ENCODE measurements at places on chromosomes 16 and 17.

DNA sequence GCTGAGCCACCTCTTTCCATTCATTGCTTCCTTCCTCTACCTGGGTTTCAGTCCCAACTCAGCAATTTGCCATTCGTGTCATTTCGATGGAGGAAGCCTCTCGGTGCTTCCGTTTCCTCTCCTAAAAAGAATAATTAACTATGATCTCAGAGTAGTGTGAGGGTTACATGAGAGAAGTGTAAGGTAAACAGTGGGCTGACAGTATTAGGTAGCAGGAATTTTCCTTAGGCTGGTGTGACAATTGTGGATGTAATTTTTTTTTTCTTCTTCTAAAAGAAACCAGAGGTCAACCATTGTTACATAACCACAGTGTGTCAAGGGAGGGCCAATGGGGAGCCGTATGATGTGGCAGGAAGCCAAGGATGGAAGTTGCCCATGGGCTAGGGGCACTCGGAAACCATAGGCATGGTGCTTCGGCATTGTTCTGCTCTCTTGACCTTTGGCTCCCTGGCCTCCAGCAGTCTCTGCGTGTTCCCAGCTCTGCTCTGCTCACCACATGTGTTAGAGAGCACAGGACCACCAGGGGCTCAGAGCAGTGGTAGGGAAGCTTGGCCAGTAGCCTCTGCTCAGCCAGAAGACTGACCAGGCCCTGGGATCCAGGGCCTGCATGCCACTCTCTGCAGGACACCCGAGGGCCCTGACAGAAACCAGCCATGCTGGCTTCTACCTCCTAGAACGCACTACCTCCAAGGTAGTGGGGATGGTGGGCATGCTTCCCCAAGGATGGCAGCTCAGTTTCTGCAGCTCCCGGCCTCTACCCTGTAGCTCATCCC lies 2.0 kb upstream of the TOP2A start:
- peaks cover 2% of the 10 kb centered on the region for H3K4me1 ChIP-seq
- no peak overlapping the region for H3K4me3 ChIP-seq
- H3K27ac ChIP-seq: no peak overlapping the region
- no peak for DNase-seq

GRCh38 chr17:38958326-38958725 lies 8.9 kb downstream of the FBXO47 start:
- DNase-seq: no peak
- no peak overlapping the region for H3K27ac ChIP-seq
- no peak overlapping the region for H3K4me3 ChIP-seq
- H3K4me1 ChIP-seq: no peaks in the 10 kb centered on the region
- H3K36me3 ChIP-seq: no peaks in the 10 kb centered on the region

DNA sequence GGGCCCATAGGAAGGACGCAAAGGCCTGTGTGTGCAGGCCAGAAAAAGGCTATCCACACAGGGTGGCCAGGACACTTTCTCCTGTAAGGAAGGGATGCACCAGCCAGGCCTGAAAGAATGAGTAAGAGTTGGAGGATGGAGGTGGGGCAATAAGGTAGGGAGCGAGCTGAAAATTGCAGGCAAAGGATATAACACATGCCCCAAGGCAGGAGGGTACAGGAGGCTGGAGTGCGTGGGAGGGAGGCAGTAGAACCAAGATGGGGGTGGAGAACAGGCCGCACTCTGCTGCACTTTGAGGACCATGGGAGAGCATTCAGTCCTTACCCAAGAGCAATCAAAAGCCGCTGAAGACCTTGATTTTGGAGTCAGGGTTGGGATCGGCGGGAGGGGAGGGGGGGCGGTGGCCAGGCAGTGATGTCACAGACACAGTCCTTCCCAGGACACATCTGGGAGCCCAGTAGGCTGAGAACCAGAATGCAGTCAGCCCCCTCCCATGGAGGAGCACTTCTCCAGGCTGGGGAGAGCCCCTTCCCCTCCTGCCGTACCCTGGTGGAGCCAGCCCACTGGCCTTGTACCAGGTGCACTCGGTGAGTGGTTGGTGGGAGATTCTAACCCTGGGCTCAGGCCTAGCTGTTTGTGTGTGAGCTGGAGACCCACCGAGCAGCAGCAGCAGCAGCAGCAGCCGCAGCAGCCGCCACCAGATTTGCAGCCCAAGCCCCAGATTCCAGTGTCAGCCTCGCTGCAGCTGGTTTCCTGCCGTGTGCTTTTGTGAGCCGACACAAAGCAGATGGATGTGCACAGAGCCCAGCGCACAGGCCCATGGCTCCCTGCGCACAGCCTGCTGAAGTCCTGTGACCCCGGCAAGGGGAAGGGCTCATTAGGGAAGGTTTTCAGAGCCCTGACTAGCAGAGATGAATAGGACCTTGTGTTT lies 17.5 kb downstream of the ANKRD40 start:
- peak; percentile 19 for DNase-seq
- H3K36me3 ChIP-seq: peaks cover 6% of the 10 kb centered on the region
- no peaks in the 10 kb centered on the region for H3K27me3 ChIP-seq
- peak overlapping the region; percentile 68 for H3K27ac ChIP-seq

- H3K27ac ChIP-seq: no peak overlapping the region
- H3K36me3 ChIP-seq: no peaks in the 10 kb centered on the region
- no peaks in the 10 kb centered on the region for H3K4me1 ChIP-seq
- H3K4me3 ChIP-seq: no peak overlapping the region
Observed at GRCh38 chr16:31491778-31492418, 9.0 kb downstream of the SLC5A2 start.

- H3K27ac ChIP-seq: no peak overlapping the region
- DNase-seq: no peak
- H3K27me3 ChIP-seq: no peaks in the 10 kb centered on the region
- no peaks in the 10 kb centered on the region for H3K36me3 ChIP-seq
Observed at GRCh38 chr16:50666658-50667496, 14.2 kb downstream of the SNX20 start.

- H3K4me3 ChIP-seq: no peak overlapping the region
- H3K4me1 ChIP-seq: peaks cover 14% of the 10 kb centered on the region
- no peaks in the 10 kb centered on the region for H3K36me3 ChIP-seq
- no peak overlapping the region for H3K27ac ChIP-seq
- no peak for DNase-seq
Observed at GRCh38 chr16:86496262-86496928, 13.9 kb upstream of the FOXF1 start.

DNA sequence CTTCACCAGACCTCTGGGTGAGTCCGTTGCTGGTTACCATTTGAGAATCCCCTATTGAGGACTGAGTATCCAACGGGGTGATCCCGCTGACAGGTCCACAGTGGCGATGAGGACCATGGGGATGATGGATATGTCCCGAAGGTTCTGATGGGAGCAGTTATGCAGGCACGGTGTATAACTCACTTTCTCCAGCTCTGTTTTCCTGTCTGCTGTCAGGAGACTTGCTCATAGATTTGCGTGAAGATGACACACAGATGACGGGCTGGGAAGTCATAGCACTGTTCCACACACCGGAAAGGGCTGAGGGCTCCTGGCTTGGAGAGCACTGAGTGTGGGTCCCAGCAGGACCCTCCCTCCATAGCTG lies 22.2 kb upstream of the ADCY7 start:
- H3K27me3 ChIP-seq: no peaks in the 10 kb centered on the region
- H3K4me1 ChIP-seq: peaks cover 2% of the 10 kb centered on the region
- no peaks in the 10 kb centered on the region for H3K36me3 ChIP-seq
- no peak for DNase-seq
- H3K4me3 ChIP-seq: no peak overlapping the region

- H3K4me1 ChIP-seq: peaks cover 3% of the 10 kb centered on the region
- no peak for DNase-seq
- H3K27me3 ChIP-seq: no peaks in the 10 kb centered on the region
- peak overlapping the region; percentile 78 for H3K4me3 ChIP-seq
- H3K27ac ChIP-seq: peak overlapping the region; percentile 91
Observed at GRCh38 chr17:4939546-4939795, 375 bp downstream of the SLC25A11 start.

DNA sequence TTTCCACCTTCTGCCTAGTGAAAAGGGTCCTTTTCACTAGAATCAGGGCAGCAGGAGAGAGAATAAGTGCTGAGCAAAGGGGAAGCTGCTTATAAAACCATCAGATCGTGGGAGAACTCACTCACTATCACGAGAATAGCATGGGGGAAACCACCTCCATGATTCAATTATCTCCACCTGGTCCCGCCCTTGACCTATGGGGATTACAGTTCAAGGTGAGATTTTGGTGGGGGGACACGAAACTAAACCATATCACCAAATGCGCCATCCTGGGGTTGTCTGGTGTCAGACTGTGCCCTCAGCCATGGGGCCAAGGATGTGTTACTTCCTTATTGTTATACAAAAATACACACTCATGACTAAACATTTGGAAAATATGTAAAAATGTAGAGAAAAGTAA lies 10.4 kb upstream of the KATNB1 start:
- no peaks in the 10 kb centered on the region for H3K4me1 ChIP-seq
- H3K4me3 ChIP-seq: no peak overlapping the region
- H3K36me3 ChIP-seq: no peaks in the 10 kb centered on the region
- DNase-seq: no peak
- no peak overlapping the region for H3K27ac ChIP-seq
- H3K27me3 ChIP-seq: no peaks in the 10 kb centered on the region

DNA sequence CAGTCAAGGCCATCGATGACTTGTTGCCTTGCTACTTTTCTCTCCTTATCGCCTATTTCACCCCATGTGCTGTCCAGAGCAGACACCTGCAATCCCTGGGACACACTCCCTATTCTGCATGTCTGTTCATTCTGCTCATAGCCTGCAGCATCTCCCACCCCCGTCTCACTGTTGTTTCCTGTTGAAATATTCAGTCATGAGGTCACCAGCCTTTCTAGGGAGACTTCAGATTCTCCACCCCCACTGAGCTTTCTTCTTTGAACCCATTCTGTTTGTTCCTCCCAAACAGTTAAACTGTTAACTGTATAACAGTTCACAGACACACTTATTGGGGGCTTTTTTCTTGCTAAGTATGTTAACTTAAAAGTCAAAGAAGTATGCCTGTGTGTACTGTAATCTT lies 94.4 kb downstream of the AATF start:
- peak; percentile 44 for DNase-seq
- peaks cover 1% of the 10 kb centered on the region for H3K4me1 ChIP-seq
- no peaks in the 10 kb centered on the region for H3K36me3 ChIP-seq
- H3K27me3 ChIP-seq: no peaks in the 10 kb centered on the region
- no peak overlapping the region for H3K4me3 ChIP-seq

GRCh38 chr17:9917801-9918200 lies 12.7 kb upstream of the RCVRN start:
- H3K27ac ChIP-seq: no peak overlapping the region
- no peak overlapping the region for H3K4me3 ChIP-seq
- H3K36me3 ChIP-seq: no peaks in the 10 kb centered on the region

GRCh38 chr16:66013486-66013885 lies 353.0 kb upstream of the CDH5 start:
- H3K27ac ChIP-seq: no peak overlapping the region
- no peak overlapping the region for H3K4me3 ChIP-seq
- no peaks in the 10 kb centered on the region for H3K36me3 ChIP-seq
- no peaks in the 10 kb centered on the region for H3K27me3 ChIP-seq
- DNase-seq: no peak

GRCh38 chr17:16980813-16981731 lies 9.2 kb upstream of the TNFRSF13B start:
- DNase-seq: peak; percentile 14
- no peaks in the 10 kb centered on the region for H3K36me3 ChIP-seq
- H3K4me1 ChIP-seq: no peaks in the 10 kb centered on the region
- H3K27ac ChIP-seq: no peak overlapping the region
- H3K27me3 ChIP-seq: no peaks in the 10 kb centered on the region

DNA sequence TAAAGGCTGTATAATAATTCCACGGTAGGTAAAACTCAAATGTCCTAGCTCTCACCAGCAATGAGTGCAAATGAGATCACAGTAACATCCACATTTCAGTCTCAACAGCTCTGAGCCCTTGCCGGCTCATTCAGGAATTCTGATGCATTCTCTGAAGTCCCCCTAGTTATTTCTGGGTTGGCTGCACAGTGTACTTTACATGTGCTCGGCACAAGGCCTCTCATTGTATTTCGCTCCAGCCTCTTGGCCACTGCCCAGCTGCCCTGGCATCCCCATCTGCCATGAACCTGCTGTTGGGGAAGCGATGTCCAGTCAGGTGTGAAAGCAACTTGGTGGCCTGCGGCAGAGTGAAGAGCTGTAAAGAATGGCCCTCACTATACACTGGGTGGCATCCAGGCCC lies 14.3 kb downstream of the PRCD start:
- H3K27ac ChIP-seq: no peak overlapping the region
- H3K4me1 ChIP-seq: no peaks in the 10 kb centered on the region
- DNase-seq: no peak
- no peak overlapping the region for H3K4me3 ChIP-seq
- H3K36me3 ChIP-seq: no peaks in the 10 kb centered on the region
- no peaks in the 10 kb centered on the region for H3K27me3 ChIP-seq

DNA sequence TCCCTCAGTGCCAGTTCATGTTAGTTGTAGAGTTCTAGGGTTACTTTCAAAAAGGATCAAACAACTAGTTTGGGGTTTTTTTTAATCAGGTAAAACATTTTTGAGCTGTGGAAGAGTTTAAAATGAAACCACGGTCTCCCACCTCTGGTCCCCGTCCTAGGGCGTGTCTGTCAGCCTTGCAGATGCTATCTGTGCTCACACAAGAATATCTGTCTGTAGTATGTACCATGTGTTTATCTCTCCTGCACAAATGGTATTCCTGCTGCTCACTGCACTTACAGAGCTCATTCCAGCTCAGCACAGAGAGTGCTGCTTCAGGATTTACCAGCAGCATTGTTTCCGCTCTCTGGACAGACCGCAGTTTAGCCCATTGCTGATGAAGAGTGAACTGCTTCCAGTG lies 38.9 kb downstream of the UBN1 start:
- no peaks in the 10 kb centered on the region for H3K27me3 ChIP-seq
- peaks cover 17% of the 10 kb centered on the region for H3K36me3 ChIP-seq
- no peak overlapping the region for H3K27ac ChIP-seq

DNA sequence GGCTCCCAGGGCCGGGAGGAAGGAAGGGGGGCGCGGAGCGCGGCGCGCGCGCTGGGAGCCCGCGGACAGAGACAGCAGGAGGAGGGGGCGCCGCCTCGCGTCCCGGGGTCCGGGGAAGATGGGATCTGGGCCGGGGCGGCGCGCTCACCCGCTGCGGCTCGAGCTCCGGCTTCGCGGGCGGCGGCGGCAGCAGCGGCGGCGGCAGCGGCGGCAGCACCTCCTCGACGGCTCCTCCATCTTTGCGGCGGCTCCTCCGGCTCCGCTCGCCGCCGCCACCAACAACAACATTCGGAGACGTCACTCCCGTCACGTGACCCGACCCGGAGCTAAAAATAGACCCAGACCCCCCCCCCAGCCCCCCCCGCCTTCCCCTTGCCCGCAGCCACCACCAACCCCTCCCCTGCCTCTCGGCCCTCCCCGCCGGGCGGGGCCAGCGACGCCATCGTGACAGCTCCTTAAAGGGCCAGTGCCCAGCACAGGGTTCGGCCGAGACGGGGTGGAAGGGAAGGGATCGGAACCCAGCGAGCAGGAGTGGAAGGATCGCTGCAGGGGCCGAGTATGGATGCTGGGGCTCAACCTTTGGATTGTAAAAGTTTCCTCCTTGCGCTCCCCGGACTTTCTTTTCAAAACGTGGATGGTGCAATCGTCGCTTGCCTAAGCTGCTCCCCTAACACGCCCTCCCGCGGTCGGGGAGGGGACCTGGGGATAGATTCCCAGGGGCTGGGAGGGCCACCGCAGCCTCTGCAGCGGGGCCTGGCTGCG lies at the start of gene HDAC5:
Gene HDAC5, minus strand, starts transcription at position 286 of the 762 bp plus-strand sequence. CDS start 6,126 bp downstream, outside the sequence.
- H3K27ac ChIP-seq: peak within 1 kb of the TSS; percentile 41
- peaks cover 14% of the 10 kb centered on the region for H3K4me1 ChIP-seq
- H3K4me3 ChIP-seq: peak within 1 kb of the TSS; percentile 70
- H3K36me3 ChIP-seq: no peaks in the 10 kb centered on the region
- H3K27me3 ChIP-seq: no peaks in the 10 kb centered on the region

GRCh38 chr17:3542410-3543088 lies 15.1 kb downstream of the TRPV3 start:
- no peaks in the 10 kb centered on the region for H3K27me3 ChIP-seq
- no peaks in the 10 kb centered on the region for H3K36me3 ChIP-seq
- H3K27ac ChIP-seq: no peak overlapping the region
- no peak overlapping the region for H3K4me3 ChIP-seq

All from mesendoderm (in vitro differentiated cells).